ENCODE measurements at places on chromosomes 6 and 20. TPM values are rescaled to one million over a fixed set of nuclear protein-coding genes. Genes with fewer than 3 reads are reported as not detected.
A peak's percentile ranks its signal among the peaks of the same experiment; 100 is the strongest.

GRCh38 chr20:40668449-40669228 lies 20.4 kb downstream of the MAFB start:
- no peak for DNase-seq

Gene ZNF217
- 104 TPM for total RNA-seq

Gene CHD6
- 29.1 TPM for total RNA-seq

GRCh38 chr6:100999034-100999597 lies 118.0 kb upstream of the ASCC3 start:
- DNase-seq: no peak

DNA sequence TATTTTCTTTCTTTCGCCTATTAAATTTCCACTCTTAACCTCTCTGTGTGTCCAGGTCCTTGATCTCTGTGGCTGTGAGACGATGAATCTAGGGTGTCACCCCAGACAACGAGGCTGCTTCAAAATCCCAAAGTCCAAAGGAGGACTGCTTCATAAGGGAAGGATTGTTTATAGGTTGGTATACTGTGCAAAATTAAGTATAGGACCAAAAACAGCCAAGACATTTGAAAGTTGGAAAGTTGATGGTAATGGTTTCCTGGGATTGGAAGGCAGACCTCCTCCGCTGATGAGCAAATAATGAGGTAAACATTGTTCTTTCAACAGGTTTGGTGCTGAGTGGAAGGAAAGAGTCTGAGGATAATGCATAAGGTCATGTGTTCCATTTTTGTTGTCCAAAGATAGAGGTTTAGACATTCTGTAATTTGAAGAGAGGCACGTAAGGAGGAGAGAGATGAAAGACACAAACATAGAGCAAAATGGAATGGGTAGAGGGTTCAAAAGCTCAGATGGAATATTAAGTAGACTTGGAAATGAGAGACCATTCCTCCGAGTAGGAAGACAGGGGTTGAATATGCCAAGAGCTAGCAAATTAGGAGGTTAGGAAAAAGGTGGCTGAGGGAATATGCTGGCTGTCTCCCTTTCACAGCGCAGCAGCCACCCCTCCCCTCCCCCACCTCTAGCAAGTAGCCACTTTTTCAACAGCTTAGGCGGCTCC lies 24.8 kb downstream of the ZNF311 start:
- DNase-seq: peak; percentile 30

- peak; percentile 48 for DNase-seq
These were observed 130.6 kb upstream of the INSM1 start for GRCh38 chr20:20237093-20237959.

Gene FAM209B
- total RNA-seq: 0.45 TPM

Gene SYNDIG1
- total RNA-seq: not detected

DNA sequence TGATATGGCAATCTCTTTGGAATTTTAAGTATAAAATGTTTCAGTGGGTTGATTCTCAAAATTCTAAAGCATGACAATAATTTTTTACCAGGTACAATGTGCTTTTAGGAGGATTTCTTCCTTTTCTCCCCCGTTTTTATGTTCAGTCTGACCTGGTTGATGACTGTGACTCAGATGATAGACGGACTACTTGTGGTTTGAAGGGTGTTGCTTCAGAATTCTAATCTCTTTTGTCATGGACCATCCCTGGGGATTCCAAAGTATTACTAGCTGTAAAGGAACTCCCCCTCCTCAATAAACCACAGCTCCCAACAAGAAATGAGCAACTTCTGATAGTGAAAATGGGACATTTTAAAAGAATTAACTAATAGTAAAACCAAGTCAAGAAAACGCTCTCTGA lies 34.9 kb upstream of the TNFAIP3 start:
- peak; percentile 9 for DNase-seq

GRCh38 chr20:10427060-10427692 lies 6.8 kb downstream of the MKKS start:
- peak; percentile 60 for DNase-seq

DNA sequence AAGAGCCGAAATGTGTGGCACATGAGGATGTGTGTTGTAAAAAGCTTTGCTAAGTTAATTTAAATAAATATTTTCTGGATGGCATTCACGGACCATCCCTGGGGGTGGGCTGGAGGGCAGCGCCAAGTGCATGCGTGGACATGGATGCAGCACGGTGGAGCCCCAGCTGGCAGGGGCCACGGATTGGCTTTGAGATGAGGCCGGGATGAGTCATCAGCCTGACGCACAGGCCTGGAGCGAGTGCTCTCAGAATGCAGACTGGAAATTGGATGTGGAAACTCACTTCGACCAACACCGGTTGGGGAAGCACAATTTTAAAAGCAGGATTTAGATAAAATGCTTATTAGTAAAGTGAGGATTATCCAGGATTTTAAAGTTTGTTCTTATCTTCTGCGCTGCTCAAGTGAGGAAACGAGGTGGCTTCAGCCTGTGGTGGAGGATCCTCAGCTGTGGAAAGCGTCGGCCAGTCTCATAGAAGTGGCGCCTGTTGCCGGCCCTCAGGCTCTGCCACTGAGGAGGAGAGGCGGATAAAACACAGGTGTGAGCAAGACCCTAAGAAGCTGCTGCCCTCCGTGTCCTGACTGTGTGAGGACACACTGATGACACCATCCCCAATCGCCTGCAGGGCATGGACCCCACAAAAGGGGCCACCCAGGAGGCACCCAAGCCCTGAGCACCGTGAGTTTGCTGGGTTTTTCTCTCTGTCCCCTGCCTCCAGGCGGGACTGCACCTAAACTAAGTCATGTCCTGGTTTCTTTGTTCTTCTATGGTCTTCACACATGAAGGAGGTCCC lies 279.7 kb downstream of the CDH4 start:
- DNase-seq: no peak

DNA sequence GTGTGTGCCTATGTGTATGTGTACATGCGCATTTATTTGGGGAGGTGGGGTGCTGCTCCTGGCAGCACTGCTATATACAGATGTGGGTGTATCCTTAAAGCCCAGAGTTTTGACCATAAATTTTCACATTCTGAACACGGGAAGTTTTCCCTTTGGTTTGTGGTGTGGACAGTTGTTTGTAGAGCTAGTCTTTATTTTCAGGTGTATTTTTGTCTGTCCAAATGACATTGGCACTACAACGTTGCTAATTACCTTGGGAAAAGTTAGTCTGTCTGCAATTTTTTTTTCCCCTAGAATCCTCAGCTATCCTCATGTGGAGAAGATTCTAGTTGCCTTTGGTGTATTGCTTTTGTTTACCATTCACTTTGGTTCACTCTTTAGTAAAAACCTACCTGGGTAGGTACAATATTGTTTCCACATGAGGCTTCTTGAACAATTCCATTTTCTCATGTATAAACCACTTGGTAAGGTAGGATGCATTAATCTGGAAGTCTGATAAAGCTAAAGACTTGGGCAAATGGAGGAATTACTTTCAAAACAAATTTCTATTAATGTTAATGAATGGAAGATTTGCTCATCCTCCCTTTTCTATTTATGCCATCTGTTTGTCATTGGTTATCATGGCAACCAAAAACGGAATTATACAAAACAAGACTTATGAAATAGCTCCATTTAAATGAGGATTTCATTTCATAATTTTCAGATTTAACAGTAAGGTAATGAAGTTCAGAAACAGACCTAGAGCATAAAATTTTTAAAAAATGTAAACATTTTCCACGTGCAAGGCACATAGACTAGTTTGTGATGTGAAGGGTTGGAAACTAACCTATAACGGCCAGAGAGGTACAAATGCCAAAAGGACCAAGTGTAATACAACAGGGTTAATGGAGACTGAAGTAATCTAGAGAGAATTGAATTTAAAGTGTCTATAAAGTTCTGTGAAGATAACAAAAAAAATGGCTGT lies 3.9 kb downstream of the CCN2 start:
- DNase-seq: no peak

DNA sequence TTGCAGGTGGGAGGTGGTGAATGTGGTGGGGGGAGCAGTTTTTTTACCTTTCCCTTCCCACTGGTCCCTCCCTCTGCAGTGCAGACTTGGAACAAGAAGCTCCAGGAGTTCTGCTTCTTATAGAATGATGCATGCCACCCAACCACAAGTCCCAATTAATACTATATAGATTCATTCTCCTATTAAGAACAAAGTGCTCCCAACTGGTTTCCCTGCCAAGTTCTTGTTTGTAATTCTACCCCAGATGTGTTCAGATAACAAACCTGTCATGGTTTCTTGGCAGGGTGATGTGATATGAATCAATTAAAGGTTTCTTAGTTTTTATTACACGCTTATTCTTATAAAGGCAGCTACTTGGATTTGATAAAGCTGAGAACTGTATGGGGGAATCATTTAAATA lies 23.9 kb downstream of the HDDC2 start:
- DNase-seq: no peak

Gene FUCA2
- total RNA-seq: 10.7 TPM

DNA sequence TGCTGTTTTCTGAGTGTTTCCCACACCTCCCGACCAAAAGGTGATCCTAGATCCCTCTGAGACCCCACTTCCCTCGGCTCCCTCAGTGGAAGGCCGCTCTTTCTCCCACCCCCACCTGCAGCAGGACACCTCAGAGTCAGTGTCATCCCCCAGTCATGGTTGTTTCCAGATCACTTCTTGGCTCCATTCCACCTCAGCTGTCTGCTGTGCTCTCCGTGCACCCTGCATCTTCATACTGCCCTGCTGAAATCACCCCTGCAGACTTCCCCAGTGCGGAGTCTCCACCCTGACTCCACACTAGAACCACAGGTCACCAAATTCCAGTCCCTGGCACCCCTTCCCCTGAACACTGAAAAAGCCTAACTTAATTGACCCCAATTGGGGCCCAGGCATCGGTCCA lies 255.1 kb upstream of the CDYL start:
- no peak for DNase-seq

GRCh38 chr6:33935439-33936080 lies 131.8 kb upstream of the MLN start:
- DNase-seq: no peak

Gene GINM1
- total RNA-seq: 17.8 TPM

Gene F13A1
- not detected for total RNA-seq

DNA sequence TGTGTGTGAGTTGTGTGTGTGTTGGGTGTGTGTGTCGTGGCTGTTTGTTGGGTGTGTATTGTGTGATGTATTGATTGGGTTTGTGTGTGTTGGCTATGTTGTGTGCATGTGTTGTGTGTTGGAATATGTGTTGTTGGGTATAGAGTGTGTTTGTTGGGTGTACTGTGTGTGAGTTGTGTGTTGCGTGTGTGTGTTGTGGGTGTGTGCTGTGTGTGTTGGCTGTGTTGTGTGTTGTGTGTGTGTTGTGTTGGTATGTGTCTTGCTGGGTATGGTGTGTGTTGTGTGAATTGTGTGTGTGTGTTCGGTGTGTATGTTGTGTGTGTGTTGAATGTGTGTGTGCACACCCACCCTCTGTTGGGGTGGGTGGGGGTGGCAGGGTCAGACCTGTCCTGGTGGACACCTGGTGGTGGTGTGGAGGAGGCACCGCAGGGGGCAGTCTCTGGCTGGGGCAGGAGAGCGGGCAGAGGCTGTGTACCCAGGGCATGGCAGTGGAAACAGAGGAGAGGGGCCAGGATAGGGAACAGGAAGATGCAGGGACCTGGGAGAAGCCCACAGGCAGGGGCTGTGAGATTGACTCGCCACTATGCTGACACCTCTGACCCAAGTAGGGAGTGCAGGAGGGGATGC lies 25.5 kb upstream of the PXDC1 start:
- DNase-seq: no peak
